ENCODE measurements at places on chromosomes 12 and 14.

DNA sequence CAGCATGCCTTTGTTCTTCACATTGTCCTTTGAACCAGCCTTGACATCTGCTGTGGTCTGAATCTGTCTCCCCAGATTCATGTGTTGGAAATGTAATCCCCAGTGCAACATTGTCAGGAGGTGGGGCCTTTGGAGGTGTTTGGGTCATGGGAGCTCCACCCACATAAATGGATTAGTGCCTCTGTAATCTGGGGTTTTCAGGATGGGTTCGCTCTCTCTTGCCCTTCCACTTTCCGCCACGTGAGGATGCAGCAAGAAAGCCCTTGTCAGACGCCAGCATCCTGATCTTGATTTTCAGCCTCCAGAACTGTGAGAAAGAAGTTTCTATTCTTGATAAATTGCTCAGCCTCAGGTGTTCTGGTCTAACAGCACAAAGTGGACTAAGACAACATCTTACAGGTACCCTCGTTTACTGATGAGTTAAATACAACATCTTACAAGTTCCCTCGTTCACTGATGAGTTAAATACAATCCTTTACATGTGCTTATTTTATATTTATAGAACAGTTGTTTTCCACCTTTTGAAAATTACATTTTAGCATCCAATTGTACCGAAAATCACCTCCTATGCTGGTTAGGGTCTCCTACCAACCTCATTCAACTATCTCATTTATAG is 54.4 kb upstream of the RIMBP2 start:
- no peak for DNase-seq

GRCh38 chr14:65776193-65776852 is 363.8 kb downstream of the FUT8 start:
- no peak for DNase-seq

DNA sequence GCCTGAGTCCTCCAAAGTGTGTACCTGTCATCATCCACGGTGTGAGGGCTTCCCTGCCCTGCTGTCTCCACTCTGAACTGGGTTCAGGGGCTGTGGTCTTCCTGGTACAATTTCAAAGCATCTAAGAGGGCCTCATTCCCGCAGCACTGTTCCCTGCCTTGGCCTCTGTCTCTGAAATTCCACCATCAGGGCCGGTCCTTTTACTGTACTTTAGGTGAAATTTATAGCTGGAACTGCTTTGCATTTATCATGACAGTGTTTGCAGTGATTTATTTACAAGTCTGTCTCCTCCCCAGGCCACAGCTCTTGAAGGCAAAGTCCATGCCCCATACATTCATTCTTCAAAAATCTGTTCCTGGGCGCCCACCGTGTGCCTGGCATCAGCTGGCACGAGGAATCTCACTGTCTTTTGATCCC is 36.9 kb upstream of the NCOR2 start:
- DNase-seq = no peak

DNA sequence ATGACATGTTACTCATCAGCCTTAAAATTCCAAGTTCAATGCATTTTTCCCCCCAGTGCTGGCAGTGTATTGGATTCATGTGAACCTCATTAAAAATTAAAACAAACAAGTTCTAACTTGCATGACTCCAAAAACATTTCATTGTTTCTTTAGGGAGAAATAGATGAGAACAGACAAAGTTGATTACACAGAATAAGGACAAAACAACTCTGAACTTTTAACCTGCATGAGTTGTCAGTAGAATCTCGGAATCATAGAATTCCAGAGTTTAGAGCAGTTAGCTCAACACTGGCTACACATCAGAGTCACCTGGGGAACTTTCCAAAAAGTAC is 127.5 kb downstream of the TMX1 start:
- DNase-seq = peak; percentile 65

- no peak for DNase-seq
Observed at GRCh38 chr12:106764220-106764619, 10.3 kb upstream of the RIC8B start.

All from fibroblast of skin of left quadriceps (primary cell).